ENCODE measurements at places on chromosomes 4 and X.
A peak's percentile ranks its signal among the peaks of the same experiment; 100 is the strongest.

- no peak for DNase-seq
These were observed 611.2 kb downstream of the RPA4 start for GRCh38 chrX:97494756-97495372.

DNA sequence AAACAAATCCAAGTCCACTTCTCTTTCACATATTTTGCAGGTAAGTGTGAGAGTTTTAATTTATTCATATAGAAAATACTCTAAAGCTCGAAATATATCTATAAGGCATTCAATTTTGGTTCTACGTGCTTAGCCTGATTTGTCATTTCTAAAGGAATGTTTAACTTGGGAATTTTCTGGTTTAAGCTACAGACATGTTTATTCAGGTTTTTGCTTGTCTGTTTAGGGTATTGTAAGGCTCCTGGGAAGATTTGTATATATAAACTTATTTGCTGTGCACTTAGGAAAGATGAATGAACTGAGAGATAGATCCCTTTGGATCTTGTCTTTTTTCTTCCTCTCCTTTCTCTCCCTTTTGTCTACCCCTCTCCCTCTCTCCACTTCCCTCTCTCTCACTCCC, 185.9 kb upstream of the NEIL3 start:
- no peak for DNase-seq

DNA sequence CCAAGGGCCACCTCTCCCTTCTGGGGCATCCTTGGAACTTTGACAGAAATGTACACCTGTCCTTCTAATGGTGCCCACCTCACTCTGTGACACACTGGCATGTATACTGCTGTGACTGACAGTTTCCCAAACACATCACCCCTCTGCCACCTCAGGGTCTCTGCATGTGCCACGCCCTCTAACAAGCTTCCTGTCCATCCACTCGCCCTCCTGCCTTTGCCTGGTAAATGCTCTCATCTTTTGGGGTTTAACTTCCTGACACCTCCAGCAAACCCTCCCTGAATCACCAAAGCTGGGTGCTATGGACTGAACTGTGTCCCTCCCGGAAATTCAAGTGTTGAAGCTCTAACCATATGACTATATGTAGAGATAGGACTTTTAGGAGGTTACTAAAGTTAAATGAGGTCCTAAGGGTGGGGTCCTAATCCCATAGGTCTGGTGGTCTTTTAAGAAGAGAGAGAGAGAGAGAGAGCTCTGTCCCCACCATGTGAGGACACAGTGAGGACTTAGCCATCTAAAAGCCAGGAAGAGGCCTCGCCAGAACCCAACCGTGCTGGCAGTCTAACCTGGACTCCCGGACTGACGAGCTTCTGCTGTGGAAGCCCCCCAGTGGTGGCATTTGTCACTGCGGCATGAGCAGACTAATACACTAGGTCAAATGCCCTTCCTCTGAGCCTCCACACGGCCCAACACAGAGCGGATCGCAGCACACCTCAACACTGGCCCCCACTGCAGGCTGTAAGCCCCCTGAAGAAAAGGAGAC, 95.6 kb downstream of the AFAP1 start:
- peak; percentile 81 for DNase-seq

- DNase-seq: no peak
These were observed 5.7 kb upstream of the SCOC start for GRCh38 chr4:140367738-140368137.
